ENCODE measurements at places on chromosomes 5 and 9. TPM values are rescaled to one million over a fixed set of nuclear protein-coding genes. Genes with fewer than 3 reads are reported as not detected.

DNA sequence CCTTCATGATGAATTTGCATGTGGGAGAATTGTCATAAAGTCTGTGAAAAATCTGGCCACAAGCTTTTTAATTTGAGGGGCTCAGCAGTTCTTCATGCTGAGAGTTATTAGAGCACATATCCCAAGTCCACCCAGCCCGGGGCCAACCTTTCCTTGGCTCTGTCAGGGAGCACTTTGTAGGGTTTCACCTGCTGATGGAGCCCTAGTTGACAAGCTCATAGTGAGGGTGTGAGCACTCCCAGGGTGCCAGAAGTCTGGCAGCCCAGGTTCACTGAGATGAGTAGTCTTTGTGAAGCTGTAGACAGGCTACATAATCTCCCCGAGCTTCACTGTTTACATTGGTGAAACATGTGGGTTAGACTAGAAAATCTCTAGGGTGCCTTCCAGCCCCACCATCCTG is 97.2 kb upstream of the NREP start:
- no peak overlapping the region for H3K27ac ChIP-seq
- H3K36me3 ChIP-seq = no peaks in the 10 kb centered on the region
- no peak overlapping the region for H3K4me3 ChIP-seq
- no peaks in the 10 kb centered on the region for H3K27me3 ChIP-seq
- H3K4me1 ChIP-seq = no peaks in the 10 kb centered on the region

GRCh38 chr9:127714951-127715469 is 453 bp downstream of the PTRH1 start:
- no peaks in the 10 kb centered on the region for H3K36me3 ChIP-seq
- DNase-seq = no peak
- no peak overlapping the region for H3K27ac ChIP-seq
- peaks cover 22% of the 10 kb centered on the region for H3K4me1 ChIP-seq
- peak overlapping the region; percentile 49 for H3K4me3 ChIP-seq
- no peaks in the 10 kb centered on the region for H3K27me3 ChIP-seq

DNA sequence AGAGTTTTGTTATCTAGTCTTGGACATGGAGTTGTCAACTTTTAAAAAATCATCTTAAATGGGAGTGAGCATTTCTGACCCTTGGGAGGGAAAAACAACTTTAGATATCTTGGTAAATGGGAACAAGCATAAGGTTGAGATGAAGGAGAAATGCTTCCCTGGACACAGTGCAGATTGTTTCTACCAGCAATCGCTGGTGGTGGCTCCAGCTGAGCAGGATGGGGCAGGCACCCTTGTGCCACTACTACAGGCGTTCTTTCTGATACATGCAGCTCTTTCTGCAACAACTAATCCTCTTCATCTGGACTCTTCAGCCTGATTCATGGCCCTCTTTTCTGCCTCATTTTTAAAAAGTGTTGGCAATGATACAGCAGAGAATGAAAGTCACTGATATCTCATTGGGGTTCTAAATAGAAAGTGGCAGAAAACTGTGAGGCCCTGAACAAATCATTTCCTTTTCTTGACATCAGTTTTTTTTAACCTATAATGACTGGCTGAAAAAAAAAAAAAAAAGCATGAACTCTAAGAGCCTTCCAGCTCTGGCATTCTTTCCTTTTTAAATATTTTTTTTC is 409.4 kb upstream of the PTGER4 start:
- H3K4me3 ChIP-seq = no peak overlapping the region
- peaks cover 5% of the 10 kb centered on the region for H3K4me1 ChIP-seq
- no peaks in the 10 kb centered on the region for H3K36me3 ChIP-seq
- no peak overlapping the region for H3K27ac ChIP-seq
- DNase-seq = no peak

DNA sequence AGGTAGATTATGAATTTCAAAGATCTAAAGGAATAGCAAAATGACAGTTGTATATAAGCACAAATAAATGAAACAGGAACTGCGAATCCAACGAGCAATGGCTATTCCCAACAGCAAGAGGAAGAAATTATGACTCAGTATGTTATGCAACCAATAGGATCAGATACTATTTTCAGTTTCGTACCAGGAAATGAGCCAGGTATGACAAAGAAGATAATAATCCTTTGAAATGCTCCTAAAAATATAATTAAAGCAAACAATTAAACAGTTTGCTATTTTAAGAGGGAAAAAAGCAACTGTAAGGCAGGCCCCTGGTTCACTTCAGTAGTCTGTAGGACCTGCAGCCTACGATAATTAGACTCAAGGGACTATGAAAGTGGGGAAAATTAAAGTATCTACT is 58.9 kb downstream of the AUH start:
- no peaks in the 10 kb centered on the region for H3K36me3 ChIP-seq
- H3K4me1 ChIP-seq = peaks cover 58% of the 10 kb centered on the region
- peak overlapping the region; percentile 77 for H3K27ac ChIP-seq
- DNase-seq = no peak

DNA sequence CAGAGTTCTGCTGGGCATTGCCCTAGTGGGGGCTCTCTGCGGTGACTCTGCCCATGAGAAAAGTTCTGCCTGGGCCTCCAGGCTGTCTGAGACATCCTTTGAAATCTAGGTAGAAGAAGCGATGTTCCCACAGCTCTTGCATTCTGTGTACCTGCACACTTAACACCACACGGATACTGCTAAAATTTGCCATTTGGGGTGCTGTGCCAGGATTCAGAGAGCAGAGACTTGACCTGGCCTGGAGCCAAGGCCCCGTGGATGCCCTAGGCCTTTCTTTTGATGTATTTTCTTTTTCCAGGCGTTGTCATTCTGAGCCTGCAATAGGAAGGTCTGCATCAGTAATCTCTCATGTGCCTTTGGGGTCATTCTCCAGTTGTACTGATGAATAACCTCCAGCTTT is 89.3 kb upstream of the IL12B start:
- DNase-seq = peak; percentile 21
- H3K4me1 ChIP-seq = no peaks in the 10 kb centered on the region
- no peak overlapping the region for H3K27ac ChIP-seq
- H3K27me3 ChIP-seq = no peaks in the 10 kb centered on the region
- no peaks in the 10 kb centered on the region for H3K36me3 ChIP-seq

DNA sequence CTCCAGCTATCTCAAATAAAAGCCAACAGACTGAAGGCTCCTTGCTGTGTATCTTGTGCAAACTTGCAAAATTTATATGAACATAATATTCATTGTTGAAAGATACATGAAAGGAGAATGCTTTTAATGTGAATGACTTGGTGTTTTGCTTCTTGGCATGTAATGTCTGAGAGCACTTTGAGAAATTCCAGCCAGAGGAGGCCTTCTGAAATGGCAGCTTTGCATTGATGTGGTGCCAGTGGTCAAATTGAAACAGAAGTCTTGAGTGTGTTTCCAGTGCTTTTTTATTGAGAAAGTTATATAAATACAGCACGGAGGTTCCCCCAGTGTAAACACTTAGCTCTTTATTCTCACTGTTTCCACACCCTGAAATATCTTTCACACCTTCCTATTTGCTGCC is 182.1 kb downstream of the ADCY2 start:
- H3K27me3 ChIP-seq = no peaks in the 10 kb centered on the region
- H3K27ac ChIP-seq = no peak overlapping the region

DNA sequence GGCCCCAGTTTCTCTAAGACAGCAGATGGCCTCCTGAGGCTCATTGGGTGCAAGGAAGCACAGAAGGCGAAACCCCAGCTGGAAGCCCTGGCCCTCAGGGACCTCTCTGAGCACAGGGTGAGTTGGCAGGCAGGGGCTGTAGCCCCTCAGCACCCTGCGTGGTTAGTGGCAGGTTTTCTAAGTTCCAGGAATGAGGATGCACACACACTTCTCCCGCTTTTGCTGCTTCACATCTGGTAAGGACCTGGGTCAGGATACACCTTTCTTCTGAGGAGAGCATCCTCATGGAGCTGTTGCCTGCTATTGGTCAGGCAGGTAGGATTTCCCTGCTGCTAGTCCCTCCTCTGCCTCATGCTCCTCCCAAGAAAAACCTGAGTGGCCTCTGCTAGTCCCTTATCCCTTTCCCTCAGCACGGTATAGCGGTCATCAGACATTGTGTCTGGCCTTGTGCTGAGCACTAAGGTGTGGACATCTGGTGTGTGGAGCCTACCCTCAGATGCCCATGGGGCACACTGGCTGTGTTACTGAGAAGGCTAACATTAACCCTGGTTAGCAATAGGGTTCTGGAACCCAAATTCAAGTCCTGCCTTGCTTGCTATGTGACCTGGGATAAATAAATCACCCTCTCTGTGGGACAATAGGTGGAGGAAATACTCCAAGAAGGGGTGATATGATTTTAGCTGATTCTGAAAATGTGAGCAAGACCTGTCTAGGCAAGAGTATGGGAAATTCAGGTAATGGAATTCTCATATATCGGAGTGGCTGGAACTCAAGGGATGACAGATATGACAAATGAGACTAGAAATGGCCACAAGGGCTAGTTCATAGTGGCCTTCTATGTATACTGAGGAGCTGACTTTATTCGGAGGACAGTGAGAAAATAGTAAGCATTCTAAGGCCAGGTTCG is 1.6 kb downstream of the SLC22A4 start:
- no peaks in the 10 kb centered on the region for H3K4me1 ChIP-seq
- H3K4me3 ChIP-seq = peak overlapping the region; percentile 73
- H3K36me3 ChIP-seq = no peaks in the 10 kb centered on the region
- no peaks in the 10 kb centered on the region for H3K27me3 ChIP-seq

DNA sequence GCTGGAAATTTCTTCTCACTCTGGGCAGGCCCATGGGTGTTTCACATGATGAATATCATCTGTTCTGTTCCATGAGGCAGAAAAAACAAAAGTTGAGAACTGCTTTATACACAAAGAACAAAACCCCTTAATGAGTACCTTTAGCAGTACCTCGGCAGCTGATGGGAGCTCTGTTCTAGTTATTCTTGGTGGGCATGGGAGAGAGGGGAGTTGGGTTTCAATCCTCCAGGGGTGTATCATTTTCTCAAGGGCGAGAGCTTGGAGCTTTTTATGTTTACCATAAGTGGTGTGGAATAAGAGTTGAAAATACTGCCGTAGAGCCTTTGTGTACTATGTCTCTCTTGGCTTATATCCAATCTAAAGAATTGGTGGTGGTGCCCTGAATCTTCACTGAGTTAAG is 103.3 kb upstream of the ZNF608 start:
- H3K27me3 ChIP-seq = no peaks in the 10 kb centered on the region
- H3K27ac ChIP-seq = no peak overlapping the region
- no peaks in the 10 kb centered on the region for H3K4me1 ChIP-seq
- H3K4me3 ChIP-seq = no peak overlapping the region
- no peak for DNase-seq

Gene ASPN
- total RNA-seq = 2.9 TPM

Gene SSNA1
- total RNA-seq = 50.0 TPM
